ENCODE measurements at places on chromosomes 12 and 14.

- DNase-seq, result peak; percentile 88
These were observed 52.4 kb downstream of the BRMS1L start for GRCh38 chr14:35878272-35879150.

- DNase-seq, result no peak
These were observed 1038.4 kb downstream of the GALC start for GRCh38 chr14:86954623-86955022.

DNA sequence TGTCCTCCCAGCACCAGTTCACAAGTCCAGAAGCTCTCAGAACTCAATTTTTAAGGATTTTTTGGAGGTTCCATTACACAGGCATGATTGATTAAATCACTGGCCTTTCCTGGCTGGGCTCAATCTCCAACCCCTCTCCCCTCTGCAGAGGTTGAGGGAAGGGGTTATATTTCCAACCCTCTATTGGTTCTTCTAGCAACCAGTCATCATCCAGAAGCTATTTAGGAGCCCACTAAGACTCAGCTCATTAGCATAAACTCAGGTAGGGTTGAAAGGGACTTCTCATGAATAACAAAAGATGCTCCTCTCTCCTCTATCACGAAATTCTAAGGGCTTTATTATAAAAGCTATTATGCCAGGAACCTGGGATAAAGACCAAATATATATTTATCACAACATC, 41.5 kb downstream of the SPPL3 start:
- DNase-seq, result no peak

DNA sequence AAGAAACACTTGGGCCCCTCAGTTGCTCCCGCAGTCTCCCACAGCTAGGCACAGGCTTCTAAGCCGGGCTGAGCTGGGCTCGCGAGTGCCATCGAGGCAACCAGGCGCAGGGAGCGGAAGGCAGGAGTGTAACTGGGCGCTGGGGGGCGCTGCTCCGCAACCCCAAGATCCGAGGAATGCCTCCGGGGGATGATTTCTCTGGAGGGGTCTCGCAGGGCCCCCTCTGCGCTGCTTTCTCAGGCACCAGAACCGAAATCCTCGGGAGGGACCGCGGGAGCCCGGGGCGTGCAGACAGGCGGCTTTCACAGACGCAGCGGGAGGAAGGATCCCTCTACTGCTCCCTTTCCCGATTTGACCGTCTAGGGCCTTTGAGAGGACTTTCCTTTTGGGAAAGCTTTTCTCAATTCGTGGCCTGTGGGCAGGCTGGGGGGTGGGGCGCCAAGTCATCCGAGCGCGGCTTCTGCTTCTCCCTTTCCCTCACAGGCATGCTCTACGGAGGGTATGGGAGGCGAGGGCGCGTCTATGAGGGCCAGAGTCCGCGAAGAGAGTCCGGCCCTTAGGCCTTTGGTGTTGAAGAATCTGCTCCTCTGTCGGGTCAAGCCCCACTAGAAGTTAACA, 4.3 kb upstream of the NKX2-1 start:
- no peak for DNase-seq

GRCh38 chr12:1536817-1537216, 57.6 kb downstream of the FBXL14 start:
- DNase-seq, result no peak

GRCh38 chr14:52926953-52927352, 23.9 kb downstream of the FERMT2 start:
- peak; percentile 67 for DNase-seq

- no peak for DNase-seq
These were observed 34.0 kb downstream of the DUSP16 start for GRCh38 chr12:12528361-12529270.

DNA sequence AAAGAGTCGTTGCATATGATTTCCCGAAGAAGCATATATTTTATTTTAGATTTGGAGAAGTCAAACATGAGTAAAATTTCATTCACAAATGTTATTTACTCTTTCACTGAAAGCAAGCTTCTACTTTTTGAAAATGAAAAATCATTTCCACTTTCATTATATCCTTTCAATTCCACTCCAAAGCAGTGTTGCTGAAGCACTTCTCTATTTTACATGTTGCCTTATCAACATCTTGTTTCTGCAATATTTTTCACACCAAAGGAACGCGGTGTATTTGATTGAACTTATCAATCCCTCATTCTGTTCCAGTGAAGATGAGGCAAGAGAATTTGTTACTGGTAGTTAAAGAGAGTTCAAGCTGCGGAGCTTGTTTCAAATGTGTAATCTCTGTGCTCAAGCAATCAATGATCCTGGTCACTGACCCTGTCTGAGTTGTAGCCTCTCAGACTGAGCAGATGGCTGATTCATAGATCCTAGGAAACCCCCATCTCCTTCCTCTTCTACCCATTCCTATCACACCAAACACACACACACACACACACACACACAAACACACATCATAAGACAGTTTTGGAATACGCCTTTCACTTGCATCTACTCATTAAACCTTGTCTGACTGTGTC, 236.2 kb upstream of the FLRT2 start:
- DNase-seq, result no peak

- no peak for DNase-seq
These were observed 8.4 kb upstream of the SALL2 start for GRCh38 chr14:21534576-21534975.
